ENCODE measurements at places on chromosomes 3 and 15.

DNA sequence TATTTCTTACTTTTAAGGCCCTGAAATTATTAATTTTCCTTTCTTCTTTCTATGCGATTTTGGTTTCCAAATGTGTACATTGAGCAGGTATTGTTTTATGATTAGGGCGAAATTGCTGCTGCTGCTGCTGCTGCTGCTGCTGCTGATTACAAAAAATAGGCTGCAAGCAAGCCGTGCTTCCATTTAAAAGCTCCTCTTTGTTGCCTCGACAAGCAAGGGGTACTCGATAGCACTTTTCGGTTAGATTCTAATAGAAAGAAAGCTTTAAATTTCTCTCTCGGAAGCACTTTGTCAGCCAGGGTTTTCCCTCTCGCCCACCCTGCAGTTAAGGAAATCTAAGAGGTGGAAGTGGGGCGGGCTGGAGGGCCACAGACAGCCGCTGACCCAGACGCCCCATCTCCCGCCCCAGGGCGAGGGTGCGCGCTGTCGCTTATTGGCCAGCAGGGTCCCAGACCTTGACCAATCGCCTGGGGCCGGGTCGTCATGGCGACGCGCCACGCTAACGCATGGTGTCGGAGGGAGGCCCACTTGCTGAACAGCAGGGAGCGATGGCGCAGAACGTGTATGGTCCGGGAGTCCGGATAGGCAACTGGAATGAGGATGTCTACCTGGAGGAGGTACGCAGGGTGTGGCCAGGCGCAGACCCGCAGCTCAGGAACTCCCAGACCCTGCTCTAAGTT lies at the start of gene CFAP161:
Gene CFAP161 (plus strand): TSS at position 489 of the 680 bp plus-strand sequence. CDS start 60 bp downstream, at position 549.
- DNase-seq, result peak; percentile 6

GRCh38 chr3:14789640-14790285 lies 29.0 kb upstream of the FGD5 start:
- DNase-seq, result no peak

DNA sequence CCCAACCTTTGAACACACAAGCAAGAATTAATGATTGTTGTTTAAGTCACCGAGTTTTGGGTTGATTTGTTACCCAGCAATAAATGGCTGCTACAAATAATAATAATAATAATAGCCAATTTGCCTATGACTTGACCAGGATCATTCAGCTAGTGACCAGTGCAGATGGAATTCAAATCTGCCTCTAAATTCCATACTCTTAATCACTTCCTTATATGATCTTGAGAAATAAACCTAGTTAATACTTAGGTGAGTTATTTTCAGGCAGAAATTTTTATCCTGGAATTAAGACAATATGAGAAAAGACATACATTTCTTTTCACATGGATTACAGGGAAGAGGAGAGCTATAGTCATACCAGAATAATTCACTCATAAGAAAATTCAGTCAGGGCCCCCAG lies 116.0 kb upstream of the GALNT15 start:
- DNase-seq, result no peak

- DNase-seq, result no peak
Observed at GRCh38 chr3:9602620-9603019, 46.7 kb upstream of the MTMR14 start.

DNA sequence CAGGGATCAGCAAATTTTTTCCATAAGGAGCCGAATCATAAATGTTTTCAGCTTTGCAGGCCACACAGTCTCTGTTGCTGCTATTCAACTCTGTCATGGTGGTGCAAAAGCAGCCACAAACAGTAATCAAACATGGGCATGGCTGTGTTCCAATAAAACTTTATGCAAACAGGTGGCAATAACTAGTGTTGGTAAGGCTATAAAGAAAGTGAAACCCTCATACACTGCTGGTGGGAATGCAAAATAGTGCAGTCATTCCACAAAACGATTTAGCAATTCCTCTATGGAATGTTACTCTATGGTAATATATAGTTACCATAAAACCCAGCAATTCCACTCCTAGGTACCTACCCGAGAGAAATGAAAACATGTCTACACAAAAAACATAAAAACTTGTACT lies 14.0 kb upstream of the MRPS25 start:
- DNase-seq, result no peak

GRCh38 chr15:81002009-81002330 lies 1.2 kb downstream of the TLNRD1 start:
- no peak for DNase-seq

DNA sequence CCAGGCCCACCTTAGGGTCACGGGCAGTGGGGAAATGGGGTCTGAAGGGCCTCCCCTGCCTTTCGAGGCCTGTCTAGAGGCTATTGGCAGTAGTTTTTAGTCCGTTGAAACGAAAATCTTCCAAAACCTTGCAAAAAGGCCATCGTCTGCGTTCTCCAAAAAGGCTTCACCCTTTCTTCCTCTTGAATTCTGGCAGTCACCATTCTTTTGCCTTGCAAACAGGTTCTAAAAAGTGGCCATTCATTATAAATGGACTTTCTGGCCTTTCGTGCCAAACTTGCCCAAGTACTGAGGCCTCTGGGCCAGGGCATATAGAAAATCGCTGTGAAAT lies 367 bp upstream of the TARS3 start:
- DNase-seq, result no peak

GRCh38 chr15:100712226-100712625 lies 109.8 kb downstream of the ASB7 start:
- DNase-seq, result no peak

DNA sequence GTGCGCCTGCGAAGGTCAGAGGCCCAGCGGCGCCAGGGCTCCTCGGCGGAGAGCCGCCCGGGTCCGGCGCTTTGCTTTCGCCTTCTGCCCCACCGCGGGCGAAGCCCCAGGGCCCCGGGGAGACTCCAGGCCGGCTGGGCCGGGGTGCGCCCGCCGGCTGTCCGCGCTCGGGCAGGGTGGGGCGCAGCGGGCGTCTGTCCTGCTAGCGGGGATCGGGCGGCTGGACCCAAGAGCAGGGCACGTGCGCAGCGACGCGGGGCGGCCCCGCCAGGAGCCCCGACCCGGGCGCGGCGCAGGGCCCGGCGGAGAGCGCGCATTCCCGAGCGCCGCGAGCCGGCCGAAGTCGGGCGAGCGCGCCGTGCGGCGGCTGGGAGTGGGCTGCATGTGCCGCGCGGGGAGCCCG lies 569 bp upstream of the ALDH1A3 start:
- DNase-seq, result no peak

- no peak for DNase-seq
Observed at GRCh38 chr15:35305946-35306345, 220.9 kb upstream of the NANOGP8 start.

- DNase-seq, result no peak
Observed at GRCh38 chr3:152356870-152357276, 88.1 kb downstream of the MBNL1 start.

- no peak for DNase-seq
Observed at GRCh38 chr3:72181251-72181650, 396.3 kb upstream of the PROK2 start.
